ENCODE measurements at places on chromosomes 1 and 21.

- no peak for DNase-seq
These were observed 386.6 kb upstream of the POU3F1 start for GRCh38 chr1:38433084-38433722.

GRCh38 chr1:150760013-150760412 is 5.6 kb downstream of the CTSS start:
- no peak for DNase-seq

GRCh38 chr1:14699620-14700019 is 101.1 kb downstream of the KAZN start:
- DNase-seq = no peak

GRCh38 chr1:58459911-58460310 is 86.6 kb downstream of the OMA1 start:
- DNase-seq = no peak

DNA sequence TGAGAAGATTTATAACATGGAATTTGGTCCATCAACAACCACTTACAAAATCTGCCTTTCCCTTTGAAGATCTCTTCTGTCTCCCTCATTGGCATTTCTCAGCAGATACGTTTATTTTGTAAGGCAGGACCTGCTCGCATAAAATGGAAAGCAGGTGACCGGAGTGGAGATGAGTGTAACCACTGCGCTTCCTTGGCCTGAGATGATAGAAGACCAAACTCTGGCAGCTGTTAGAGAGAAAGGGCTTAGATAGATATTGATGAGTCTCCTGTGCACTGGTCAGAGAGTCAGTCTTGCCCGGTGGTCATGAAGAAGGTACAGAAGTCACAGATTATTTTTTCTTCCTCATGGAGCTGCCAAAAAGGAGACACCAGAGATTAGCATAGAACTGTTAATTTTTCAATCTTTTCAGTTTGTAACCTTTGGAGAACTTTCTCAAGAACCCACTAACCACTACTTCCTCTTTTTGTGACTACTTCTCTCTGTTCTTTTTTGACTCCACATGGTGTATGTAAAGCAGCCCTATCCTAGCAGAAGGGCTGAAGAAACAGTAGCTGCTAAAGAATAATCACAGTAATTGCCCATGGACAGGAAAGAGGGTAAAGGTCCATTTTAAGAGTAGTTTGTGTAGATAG is 47.6 kb downstream of the FCRL3 start:
- no peak for DNase-seq

DNA sequence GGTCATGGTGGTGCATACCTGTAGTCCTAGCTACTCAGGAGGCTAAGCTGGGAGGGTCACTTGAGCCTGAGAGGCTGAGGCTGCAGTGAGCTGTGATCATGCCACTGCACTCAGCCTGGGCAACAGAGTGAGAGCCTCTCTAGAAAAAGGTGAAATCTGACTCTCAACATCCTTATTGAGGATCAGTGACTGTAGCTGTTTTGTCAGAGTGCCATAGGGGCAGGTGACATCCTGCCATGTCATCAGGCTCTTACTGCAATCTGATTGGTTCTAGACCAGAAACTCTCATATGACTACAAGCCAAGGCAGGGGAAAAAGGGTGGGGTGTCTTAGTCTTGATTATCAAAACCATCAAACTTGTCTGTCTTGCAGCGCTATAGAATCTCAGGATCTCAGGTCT is 62.8 kb upstream of the NGF start:
- no peak for DNase-seq

DNA sequence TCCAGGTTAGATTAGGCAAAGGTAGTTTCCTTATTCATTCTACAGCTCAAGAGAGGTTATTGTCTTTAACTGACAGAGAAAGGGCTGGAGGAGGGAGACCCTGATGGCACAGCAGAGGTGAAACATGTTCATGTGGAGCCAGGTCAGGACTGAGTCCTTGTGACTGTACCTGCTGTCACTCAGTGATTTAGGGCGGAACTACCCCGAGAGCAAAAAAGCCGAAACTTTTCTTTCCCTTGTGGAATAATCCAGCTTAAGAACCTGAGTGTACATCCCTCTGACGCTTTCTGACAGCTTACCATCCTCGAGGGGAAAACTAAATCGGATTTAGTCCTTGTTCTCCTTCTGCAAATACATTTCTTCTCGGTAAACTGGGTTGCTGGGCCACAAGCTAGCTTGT is 273.2 kb downstream of the BACH1 start:
- no peak for DNase-seq

GRCh38 chr1:44100183-44100868 is 18.3 kb upstream of the KLF17 start:
- DNase-seq = no peak

DNA sequence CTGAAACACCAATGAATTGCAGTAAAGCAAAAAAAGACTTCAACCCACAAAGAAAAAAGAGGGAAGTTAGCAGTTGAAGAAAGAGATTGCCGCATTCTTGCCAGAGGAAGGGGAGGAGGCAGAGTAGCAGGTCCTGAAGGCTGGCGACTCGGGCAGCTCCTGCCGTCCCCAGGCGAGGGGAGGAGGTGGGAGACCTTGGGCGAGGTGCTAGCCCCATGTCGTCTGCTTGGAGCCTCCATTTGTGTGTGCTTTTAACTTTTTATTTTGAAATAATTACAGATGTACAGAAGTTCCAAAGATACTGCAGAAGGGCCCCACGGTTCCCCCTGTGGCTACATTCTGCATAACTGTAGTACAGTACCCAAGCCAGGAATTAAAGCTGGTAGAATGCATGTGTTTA is 6.7 kb downstream of the TRPM2 start:
- DNase-seq = no peak

- DNase-seq = no peak
These were observed 269.9 kb downstream of the HLX start for GRCh38 chr1:221149111-221149510.

GRCh38 chr1:180632326-180633056 is 669 bp downstream of the XPR1 start:
- DNase-seq = peak; percentile 58

- peak; percentile 49 for DNase-seq
These were observed 35.6 kb upstream of the GRHL3 start for GRCh38 chr1:24283326-24284155.

All from hepatic stellate cell (primary cell).